ENCODE measurements at places on chromosomes 16 and 17. TPM values are rescaled to one million over a fixed set of nuclear protein-coding genes. Genes with fewer than 3 reads are reported as not detected.

MT4 gene
- not detected for total RNA-seq

SCGB1C2 gene
- 0.55 TPM for total RNA-seq

SLC5A11 gene
- not detected for total RNA-seq

ZNF267 gene
- 5.4 TPM for total RNA-seq

DNA sequence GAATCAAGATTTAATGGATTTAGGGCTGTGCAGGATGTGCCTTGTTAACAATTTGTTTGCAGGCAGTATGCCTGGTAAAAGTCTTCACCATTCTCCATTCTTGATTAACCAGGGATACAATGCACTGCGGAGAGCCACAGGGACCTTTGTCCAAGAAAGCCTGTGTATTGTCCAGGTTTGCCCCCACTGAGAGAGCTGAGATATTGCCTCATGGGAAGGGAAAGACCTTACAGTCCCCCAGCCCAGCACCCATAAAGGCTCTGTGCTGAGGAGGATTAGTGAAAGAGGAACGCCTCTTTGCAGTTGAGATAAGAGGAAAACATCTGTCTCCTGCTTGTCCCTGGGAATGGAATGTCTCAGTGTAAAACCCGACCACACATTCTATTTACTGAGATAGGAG, 2169.6 kb downstream of the TP53TG3F start:
- no peak for DNase-seq

GRCh38 chr17:11618861-11619566, 20.7 kb downstream of the DNAH9 start:
- DNase-seq = peak; percentile 90

DNA sequence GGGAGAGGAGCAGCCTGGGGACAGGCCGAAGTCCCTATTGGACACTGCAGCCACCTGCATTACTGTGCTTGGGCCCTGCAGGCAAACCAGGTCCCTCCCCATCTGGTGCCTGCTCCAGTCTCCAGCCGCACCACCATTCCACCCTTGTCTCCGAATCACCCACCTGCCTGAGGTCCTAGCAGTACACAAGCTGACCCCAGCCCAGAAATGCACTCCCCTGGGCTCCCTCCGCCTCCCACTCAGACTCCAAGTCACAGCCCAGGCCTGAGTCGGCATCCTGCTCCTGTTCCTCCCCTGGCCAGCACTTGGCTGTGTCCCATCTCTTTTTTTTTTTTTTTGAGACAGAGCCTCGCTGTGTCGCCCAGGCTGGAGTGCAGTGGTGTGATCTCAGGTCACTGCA, 6.3 kb downstream of the UNC13D start:
- DNase-seq = peak; percentile 39

DNA sequence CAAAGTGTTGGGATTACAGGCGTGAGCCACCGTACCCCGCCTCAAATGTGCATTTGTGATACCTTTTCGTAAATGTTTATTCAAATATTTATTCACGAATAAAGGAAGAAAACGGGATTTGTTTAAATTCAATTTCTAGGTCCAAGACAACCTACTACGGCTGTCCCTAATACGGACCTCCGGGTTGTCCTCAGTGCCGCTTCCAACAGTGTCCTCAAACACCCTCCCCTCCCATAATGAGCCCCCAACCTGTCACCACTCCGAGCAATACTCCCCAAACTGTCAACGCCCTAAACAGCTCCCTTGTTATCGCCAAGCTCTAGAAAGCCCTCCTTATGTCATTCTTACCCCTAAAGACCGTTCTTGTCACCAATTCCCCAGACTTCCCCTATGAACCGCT, 539 bp upstream of the GABARAPL2 start:
- DNase-seq = no peak

DNA sequence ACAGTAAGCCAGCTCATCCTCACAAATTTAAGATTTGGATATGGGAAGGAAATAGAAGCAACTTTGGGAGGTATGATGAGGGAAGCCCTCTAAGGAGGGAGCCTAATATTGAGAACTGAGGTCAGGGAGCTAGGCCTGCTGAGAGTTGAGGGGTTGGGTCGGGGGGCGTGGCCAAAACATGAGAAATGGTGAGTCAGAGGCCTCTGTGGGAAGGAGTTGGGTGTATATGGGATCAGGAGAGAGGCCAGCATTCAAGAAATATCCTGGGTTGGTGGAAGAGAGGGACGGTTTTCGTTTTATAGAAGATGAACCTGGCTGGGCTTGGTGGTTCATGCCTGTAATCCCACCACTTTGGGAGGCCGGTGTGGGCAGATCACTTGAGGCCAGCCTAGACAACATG, 48.4 kb downstream of the CLEC16A start:
- DNase-seq = no peak

DNA sequence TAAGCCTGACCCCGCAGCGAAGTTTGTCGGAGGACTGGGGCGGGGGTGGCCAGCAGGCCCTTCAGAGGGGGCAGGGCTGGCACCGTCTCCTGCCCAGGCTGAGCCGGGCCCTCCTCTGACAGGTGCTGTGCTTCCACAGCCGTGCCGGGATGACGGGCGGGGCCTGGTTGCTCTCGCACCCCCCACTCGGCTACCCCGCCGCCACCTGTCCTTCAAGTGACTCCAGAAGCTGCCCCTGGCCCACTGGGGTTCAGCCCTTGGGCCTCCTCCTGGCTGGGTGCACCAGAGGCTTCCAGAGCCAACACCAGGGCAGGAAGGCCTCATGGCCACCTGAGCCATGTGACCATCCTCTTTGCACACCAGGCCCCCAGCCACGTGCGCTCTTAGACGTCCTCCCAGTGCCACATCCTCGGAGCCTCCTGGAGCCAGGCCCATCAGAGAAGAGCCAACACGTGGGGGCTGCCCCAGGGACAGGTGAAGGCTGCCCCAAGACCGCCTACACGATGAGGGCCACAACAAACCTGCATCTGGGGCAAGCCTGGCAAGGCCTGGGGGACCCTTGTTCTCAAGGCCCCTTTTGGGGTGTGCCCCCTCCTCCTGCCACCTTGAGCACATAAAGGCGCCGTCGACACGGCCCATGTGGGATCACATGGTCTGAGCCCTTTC, 7.2 kb downstream of the PDIA2 start:
- DNase-seq = peak; percentile 67

Data from pancreas (tissue), 10 donors.